Stimulated activated CD8-positive, alpha-beta memory T cell treated with anti-CD3 and anti-CD28 coated beads, Interleukin-4, amount 100 ng/mL, for 1 hour (primary cell): ENCODE measurements at places on chromosomes 3 and 15.

DNA sequence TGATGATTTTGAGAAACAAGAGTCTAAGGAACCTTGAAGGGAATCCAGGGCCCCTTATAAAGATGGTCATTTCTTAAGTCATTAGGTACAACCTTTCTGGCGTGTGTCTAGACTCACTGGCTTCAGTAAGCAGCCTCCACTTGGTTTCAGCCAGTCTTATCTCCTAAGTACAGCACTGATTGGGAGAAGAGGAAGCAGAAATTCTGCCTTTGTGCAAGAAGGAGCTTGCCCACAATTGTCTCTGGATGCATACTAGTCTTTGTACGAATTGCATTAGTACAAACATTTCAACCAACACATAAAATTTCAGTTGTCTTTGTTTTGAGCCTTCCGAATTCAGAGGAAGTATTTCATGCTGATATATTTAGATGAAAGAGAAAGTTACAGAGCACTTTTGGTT lies 139.4 kb downstream of the SLCO3A1 start:
- no peak for DNase-seq

- DNase-seq = no peak
Observed at GRCh38 chr3:128232376-128233178, 79.3 kb downstream of the EEFSEC start.

DNA sequence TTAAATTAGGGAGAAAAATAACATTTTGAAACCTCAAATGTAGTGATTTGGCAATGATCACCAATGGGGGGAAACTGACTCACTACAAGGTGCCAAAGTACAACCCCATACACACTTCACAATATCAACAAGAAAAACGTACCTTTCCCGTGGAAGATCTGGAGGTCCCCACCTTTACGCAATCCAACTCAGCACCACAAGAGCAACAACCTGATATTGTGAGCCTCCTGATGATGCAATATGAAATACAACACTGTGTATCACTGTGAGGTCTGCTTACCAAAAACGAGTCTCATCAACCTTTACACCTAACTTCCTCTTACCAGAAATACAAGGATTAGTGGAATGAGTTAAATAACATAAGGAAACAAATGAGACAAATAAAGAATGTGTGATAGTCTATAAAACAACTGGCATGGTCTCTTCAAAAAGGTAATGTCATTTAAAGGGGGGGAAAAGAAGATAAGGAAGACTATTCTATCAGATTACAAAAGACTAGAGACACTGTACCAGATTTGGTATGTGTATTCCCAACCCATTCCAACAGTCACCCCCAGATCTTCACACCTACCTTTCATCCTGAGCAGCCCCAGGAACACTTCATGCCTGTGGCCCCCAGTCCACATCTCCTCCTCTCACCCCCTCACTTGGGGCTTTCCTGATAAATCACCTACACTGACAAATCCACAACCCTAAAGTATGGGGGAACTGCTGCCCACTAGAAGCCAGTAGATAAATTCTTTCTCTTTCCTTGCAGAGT lies 27.7 kb downstream of the DLG1 start:
- DNase-seq = no peak

DNA sequence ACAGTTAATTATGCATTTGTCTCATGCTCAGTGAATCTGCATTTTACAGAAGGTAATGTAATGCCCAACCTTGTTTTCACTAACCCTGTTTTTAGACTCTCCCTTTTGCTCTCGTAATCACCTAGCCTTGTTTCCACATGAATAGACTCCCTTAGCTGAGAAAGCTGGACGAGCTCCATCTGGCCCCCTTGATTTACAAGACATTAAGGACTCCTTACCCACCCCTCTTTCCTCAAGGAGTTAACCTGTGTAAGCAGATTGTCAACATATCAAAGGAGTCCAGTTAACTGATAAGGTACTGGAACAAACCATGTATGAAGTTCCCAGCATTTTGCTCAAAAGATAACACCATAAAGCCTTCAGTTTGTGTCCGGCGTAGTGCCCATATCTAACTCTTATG lies 99.6 kb downstream of the VPS8 start:
- DNase-seq = no peak

GRCh38 chr15:74133694-74134386 lies 3.5 kb downstream of the ISLR2 start:
- no peak for DNase-seq

DNA sequence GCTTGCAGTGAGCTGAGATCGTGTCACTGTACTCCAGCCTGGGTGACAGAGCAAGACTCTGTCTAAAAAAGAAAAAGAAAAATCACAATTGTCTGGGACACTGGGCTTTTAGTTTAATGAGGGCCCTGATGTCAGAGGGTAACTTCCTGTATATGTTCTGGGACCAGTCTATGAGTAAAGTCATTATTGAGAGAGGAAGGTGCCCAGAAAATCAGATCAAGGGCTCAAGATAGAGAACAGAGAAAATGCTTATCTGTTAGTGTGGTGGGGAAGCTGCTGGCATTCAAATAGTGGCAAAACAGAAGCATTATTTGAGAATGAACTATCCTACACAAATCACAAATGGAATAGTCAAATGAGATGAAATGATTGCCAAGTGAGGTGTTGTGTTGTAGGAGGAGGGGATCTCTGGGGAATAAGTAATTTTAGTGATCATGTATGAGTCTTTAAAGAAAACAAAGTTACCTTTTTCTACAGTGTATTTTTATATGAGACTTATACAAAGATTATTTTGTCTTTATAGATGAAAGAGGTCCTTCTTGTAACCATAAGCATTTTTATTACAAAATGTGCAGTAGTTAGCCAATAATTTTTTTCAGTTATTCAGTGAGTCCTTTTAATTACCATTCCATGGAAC lies 13.4 kb downstream of the ARIH2 start:
- no peak for DNase-seq

GRCh38 chr3:98215051-98215450 lies 48.6 kb downstream of the OR5H15 start:
- DNase-seq = no peak

- DNase-seq = no peak
Observed at GRCh38 chr3:192422321-192422996, 304.9 kb downstream of the FGF12 start.

GRCh38 chr3:192121923-192122322 lies 605.4 kb downstream of the FGF12 start:
- DNase-seq = no peak

- no peak for DNase-seq
Observed at GRCh38 chr15:22966321-22967083, 13.7 kb downstream of the CYFIP1 start.

DNA sequence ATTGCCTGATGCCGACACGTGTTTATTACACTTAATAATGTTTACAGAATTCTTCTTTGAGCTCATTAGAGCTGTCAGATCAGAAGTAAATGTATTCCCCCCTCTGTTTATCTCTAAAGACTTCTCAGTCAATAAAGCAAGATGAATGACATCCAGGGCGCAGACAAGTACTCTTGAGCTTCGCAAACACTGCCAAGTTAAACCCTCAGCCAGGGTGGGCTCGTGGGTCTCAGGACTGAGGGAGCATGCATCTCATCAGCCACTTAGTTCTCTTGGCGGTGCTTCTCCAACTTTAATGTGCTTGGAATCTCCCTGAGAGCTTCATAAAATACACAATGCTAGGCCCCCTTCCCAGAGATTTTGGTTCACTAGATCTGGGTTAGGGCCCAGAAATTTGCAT lies 333.9 kb upstream of the THRB start:
- no peak for DNase-seq

DNA sequence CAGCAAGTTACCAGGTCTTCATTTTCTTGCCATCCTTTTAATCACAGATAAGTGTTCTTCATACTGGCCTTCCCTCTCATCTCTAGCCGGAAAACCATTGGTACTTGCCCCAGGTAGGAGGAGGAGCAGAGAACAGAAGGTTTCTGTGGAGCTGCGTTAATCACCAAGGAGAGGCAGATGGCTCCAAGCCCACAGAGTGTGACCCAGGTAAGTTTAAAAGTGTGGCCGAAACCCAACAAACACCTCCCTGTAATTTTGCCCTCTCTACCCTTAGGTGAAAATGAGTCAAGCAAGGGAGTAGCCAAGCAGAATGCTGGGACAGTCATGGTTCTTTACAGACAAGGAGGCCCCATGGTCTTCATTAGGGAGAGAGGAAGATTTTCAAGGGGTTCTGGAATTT lies 37.3 kb downstream of the NFKBIZ start:
- no peak for DNase-seq

GRCh38 chr15:42507514-42507913 lies 12.1 kb downstream of the SNAP23 start:
- DNase-seq = no peak

GRCh38 chr15:57236561-57237300 lies 139.6 kb upstream of the CGNL1 start:
- DNase-seq = no peak

- no peak for DNase-seq
Observed at GRCh38 chr3:41050144-41050543, 149.2 kb upstream of the CTNNB1 start.

DNA sequence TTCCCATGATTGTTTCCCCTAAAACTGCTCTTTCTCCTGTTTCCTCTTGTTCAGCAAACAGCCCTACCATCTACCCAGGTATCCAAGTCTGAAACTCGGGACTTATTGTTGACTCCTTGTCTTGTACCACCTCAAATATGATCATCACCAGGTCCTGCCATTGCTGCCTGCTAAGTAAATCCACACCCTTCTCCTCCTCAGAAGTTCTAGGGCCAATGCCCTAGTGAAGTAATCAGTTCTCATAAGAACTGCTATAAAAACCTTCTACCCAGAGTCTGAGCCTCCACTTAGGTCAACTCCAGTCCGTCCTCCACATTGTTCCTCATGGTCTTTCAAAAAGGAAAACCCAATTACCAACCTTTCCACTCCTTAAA lies 77.0 kb upstream of the IL12A start:
- no peak for DNase-seq

DNA sequence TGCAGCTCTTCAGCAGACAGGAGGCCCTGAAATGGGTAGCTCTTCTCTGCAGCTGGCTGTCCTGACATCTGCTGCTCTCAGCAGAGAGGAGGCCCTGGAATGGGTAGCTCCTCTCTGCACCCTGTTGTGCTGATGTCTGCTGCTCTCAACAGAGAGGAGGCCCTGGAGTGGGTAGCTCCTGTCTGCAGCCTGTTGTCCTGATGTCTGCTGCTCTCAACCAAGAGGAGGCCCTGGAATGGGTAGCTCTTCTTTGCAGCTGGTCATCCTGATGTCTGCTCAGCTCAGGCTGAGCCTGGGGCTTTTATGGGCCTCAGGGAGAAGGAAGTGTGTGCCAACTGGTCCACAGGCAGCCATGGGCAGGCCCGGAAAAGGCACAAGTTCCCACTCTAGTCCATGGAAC lies 66.6 kb downstream of the PIK3CB start:
- DNase-seq = no peak

GRCh38 chr3:49007771-49008528 lies 759 bp downstream of the WDR6 start:
- DNase-seq = peak; percentile 70
